Stimulated activated CD8-positive, alpha-beta memory T cell treated with anti-CD3 and anti-CD28 coated beads, Interleukin-7, amount 100 ng/mL, for 1 hour (primary cell): ENCODE measurements at places on chromosomes 1 and 21.

GRCh38 chr1:935751-936231 lies 12.1 kb downstream of the SAMD11 start:
- no peak for DNase-seq

GRCh38 chr1:235052067-235053008 lies 76.3 kb downstream of the TOMM20 start:
- DNase-seq: no peak

GRCh38 chr1:212595787-212596714 lies 12.5 kb upstream of the ATF3 start:
- DNase-seq: no peak

GRCh38 chr21:28541371-28542112 lies 451.1 kb downstream of the LTN1 start:
- no peak for DNase-seq

- no peak for DNase-seq
These were observed 4.1 kb upstream of the MTOR start for GRCh38 chr1:11266268-11267074.

DNA sequence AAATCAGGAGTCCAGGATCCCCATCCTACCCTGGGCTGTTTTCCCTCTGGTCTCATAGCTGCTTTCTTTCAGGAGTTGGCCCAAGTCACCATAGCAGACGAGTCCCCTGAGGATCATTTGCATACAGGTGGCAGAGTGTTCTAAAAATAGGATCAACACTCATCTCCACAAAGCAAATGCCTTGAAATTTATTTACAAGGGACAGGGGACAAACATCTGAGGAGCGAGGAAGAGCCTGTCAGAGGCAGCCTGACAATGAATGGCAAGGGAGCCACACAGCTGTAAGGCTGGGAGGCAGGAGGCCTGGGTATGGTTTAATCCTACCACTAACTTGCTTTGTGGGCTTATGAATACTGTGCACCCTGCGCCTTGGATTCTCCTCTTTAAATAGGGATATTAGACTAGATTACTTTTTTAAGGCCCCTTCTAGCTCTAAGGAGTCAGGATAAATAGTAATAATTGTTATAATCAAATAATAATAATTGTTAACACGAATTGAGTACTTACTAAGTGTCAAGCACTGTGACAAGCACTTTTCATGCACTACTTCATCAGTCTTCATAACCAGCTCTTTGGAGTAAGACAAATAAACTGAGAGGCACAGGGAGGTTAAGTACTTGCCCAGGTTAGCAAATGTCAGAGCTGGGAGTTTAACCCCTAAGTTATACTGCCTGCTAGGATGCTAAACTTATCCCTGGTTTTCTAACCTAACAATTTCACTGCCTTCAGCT lies 34.5 kb downstream of the RAB3B start:
- DNase-seq: no peak

DNA sequence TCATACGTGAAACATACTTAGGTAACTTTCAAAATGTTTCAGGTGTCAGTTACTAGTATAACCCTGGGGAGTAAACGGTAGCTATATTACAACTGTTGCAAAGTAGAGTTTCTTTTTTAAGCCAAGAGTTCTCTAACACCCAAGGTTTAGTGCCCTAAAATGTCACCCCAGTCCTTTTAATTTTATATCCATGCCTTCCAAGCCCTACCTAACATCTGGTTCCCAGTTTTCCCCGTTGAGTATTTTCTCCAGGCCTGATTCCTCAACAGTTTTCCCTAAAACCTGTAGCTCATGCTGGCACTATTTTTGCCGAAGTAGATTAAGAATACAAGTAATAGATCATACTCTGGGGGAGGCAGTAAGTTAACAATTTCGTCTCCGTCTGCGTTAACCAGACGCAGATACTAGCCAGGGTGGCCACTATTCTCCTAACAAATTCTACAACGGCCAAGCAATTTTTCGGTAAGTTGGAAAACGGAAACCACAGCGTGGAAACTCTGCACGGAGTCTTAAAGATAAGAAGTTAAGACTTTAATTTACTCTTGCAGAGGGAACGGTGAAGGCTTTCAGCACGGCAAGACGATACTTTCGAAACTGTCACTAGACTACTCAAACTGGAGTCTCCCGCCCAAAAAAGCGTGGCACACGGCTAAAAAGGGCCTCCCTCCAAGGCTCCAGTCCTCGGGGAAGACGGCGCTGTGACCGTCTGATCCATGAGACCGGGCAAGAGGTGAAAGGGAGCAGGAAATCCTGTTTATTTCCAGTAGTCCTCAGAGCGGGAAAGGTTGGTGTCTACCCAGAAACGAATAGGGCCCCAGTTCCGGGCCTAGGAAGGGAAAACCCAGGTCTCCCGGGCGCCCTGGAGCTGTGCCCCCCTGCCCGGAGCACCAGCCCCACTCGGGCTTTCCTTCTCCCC lies 945 bp downstream of the SRSF4 start:
- no peak for DNase-seq

DNA sequence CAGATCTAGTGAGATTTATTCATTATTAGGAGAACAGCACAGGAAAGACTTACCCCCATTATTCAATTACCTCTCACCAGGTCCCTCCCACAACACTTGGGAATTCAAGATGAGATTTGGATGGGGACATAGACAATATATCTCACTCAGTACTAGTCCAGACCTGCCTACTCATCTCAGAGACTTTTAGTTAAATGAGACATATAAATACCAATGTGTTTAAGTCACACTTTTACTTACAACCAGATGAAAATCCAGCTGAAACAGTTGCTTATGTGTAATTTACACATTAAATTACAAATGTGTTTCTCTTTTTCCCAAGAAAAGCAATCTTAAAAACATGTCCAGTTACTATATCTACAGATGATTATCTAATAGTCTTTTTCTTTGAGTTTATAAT lies 1145.6 kb downstream of the KCNT2 start:
- DNase-seq: no peak

DNA sequence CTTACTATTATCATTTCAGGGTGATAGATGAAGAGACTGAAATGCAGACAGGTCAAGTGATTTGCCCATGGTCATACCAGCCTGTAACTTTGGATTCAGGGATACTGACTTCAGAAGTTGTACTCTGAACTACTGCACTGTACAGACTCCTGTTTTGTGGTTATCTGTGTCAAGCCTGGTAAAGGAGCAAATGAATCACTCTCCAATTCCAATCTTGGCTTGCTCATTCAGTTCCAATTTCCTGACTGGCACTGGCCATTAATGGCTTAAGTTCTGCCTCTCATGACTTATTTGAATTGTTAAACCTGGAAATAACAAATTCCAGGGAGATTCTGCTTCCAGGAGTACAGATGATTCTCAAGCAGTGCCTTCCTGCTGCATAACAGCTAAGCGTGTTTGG lies 45.4 kb upstream of the PLD5 start:
- DNase-seq: no peak

- DNase-seq: no peak
These were observed 40.0 kb upstream of the RHOU start for GRCh38 chr1:228695015-228695955.

- no peak for DNase-seq
These were observed 126.1 kb downstream of the CACHD1 start for GRCh38 chr1:64595871-64596515.

GRCh38 chr1:29808141-29808995 lies 572.0 kb downstream of the PTPRU start:
- DNase-seq: no peak

DNA sequence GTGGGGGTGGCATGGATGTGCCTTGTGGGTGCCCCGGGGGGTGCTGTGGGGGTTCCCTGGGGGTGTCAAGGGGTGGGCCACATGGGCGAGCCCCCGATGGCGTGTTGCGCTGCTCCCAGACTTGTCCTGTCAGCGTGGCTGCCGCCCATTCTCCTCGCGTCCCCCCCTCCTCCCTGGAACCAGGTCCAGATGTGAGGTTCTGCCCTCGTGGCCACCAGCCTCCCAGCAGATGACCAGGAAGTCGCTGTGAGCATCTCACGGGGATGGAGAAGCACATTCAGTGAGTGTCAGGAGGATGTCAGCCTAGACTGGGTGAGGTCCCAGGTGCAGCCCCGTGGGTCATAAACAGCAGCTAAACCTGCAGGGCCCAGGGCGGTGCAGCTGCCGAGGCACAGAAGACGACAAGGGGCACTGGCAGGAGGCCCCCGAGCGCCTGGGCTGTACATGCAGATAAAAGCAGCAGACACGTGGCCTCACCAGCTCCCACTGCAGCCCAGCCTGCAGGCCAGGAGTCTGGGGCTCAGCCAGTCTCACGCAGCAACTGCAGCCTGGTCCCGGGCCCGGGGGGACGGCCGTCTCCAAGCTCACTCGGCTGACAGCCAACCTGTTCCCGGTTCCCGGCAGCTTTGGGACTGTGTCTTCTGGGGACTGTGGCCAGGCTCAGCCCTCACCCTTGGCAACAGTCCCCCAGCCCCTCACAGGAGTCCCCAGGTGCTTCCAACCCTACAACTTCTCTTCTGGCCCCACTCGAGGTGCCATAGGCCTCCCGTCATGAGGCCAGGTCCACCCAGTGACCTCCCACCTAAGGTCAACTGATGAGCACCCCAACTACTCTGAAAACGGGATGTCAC lies 17.5 kb upstream of the COL6A2 start:
- DNase-seq: no peak

- DNase-seq: no peak
These were observed 174.3 kb downstream of the SETD4 start for GRCh38 chr21:35885942-35886541.

- no peak for DNase-seq
These were observed 82.2 kb upstream of the AK4 start for GRCh38 chr1:65065524-65066418.

DNA sequence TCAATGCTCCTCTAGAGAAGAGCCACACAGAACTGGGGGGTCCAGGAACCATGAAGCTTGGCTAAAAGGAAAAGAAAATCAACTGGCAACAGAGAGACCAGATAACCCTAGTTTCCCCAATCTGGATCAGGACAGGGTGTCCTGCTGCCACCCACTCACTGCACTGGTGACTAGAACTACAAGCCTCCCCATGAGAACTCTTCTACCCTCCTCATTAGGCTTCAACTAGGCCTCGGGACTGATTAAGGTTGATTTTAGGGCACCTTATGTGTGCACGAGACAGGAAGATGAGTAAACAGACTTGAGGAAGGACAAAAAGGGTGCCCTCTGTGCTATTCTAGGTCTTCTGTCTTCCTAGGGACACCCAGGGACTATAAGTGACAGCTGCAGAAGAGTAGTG lies 2.3 kb upstream of the SF3B4 start:
- DNase-seq: no peak

- no peak for DNase-seq
These were observed 23.4 kb downstream of the COA7 start for GRCh38 chr1:52674497-52675384.

DNA sequence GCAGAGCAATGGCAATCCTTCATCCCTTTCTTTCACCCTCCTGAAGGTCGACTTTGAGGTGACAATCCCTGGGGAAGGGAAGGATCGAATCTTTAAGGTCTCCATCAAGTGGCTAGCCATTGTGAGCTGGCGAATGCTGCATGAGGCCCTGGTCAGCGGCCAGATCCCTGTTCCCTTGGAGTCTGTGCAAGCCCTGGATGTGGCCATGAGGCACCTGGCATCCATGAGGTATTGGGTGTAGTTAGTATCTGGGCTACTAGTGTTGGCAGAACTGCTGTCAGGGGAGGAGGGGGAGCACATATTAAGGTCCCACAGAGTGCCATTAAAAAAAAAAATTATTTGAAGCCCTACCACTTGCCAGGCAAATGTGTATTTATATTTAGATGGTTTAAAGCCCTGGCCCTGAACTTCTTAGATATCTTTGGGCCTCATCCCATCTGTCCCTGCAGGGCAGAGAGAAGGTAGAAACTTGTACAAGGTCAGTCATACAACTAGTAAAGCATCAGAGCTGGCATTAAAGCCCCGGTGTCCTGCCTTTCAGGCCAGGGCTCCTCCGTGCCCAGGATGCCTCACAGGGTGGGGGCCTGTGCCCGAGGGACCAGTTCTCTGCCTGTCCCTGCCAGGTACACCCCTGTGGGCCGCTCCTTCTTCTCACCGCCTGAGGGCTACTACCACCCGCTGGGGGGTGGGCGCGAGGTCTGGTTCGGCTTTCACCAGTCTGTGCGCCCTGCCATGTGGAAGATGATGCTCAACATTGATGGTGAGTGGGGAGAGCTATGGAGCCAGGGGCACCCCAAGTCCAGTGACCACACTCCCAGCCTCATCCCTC lies 10.3 kb downstream of the AGO1 start:
- no peak for DNase-seq

DNA sequence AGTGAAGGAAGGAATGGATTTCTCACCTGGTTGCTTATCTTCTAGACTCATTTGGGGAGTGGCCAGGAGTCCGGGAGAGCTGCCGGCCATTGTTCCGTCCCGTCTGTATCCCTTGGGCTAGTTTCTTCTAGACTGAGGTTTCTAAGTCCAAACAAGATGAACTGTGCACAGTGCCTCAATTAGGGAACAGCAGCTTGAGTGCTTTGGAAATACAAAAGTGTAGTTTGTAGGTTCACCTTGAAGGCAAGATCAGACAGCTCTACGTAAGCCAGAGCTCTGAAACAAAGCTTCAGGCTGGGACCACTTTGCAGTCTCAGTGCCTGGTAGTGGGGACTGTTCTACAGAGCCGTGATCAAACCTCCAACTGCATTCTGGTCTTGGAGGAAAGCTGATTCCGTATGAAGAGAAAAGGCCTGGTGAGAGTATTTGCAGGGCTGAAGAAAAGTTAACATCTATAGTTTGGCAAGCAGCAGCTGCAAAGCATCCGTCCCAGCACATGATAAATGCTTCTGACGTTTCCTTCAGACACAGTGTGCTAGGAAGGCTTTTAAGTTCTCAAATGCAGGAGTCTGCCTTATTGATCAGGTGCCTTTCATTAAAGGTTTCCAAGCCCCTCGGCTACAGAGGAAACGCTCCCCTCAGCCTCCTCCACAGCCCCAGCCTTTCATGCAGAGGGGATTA lies 432.8 kb downstream of the KIF26B start:
- DNase-seq: no peak

DNA sequence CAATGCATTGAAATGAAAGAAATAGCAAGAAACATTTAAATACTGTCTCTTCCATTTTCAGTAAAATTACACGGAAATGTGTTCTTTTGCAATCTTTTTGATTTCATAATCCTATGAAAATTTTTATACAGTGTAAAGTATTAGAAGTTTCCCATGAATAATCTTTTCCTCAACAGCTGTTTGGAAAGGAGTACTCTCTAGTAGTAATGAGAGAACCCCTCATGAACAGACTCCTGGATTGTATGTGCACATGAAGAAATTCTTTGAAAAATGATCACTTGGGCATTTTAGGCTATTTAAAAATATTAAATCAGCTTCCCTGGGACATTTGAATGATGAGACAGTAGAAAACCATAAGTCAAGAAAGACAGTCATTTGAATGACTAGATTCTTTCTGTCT lies 64.4 kb downstream of the LHX9 start:
- DNase-seq: no peak

DNA sequence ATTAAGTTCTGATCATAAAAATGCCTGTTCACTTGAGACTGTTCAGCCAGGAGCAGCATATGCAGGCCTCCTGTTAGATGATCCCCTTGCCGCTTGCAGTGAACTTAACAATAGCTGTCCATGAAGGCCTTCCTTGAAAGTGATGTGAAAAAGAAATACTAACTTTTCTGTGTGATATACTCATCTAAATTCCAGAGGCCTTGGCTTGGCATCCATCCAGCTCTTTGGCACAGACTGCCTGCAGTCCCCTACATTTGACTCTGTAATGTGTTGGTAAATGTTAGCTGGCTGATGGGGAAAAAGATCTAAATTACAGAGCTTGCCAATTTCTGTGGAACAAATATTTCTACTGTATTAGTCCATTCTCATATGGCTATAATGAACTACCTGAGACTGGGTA lies 73.7 kb downstream of the KCNK2 start:
- no peak for DNase-seq
